D721Med (cell line): ENCODE measurements at places on chromosomes 11 and 22.
A peak's percentile ranks its signal among the peaks of the same experiment; 100 is the strongest.

- DNase-seq: no peak
Observed at GRCh38 chr11:100550912-100551632, 136.0 kb upstream of the ARHGAP42 start.

- peak; percentile 24 for DNase-seq
Observed at GRCh38 chr11:82733444-82734119, at the start of gene FAM181B. Gene FAM181B, minus strand, starts transcription at chr11:82733864. Its CDS starts 135 bp downstream, at chr11:82733729.

DNA sequence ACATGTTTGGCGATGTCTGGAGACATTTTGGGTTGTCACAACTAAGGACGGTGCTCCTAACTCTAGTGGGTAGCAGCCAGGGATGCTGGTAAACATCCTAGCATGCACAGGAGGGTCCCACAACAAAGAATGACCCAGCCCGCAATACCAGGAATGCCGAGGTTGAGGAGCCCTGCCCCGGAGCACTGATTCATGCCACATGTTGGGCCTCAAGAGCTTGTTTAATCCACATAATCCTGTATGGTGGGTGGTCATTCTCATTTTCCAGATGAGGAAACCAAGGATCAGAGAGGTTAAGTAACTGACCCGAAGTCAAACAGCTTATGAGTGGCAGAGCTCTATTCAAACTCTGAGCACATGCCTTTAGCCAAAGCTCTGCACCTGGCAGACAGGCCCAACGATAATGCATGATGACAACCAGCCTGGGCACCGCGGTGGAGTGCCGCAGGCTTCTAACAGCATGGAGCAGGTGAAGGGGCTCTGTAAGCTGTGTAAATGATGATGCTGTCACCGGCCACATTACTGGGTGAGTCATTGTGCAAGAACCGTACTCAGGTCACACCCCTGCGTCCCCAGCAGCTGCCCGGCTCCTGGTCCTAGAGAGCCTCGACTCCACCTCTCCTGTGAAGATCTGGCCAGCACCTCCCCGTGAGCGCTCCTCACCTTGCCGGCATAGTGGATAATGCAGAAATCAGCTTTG, 58.6 kb downstream of the APOL1 start:
- no peak for DNase-seq

DNA sequence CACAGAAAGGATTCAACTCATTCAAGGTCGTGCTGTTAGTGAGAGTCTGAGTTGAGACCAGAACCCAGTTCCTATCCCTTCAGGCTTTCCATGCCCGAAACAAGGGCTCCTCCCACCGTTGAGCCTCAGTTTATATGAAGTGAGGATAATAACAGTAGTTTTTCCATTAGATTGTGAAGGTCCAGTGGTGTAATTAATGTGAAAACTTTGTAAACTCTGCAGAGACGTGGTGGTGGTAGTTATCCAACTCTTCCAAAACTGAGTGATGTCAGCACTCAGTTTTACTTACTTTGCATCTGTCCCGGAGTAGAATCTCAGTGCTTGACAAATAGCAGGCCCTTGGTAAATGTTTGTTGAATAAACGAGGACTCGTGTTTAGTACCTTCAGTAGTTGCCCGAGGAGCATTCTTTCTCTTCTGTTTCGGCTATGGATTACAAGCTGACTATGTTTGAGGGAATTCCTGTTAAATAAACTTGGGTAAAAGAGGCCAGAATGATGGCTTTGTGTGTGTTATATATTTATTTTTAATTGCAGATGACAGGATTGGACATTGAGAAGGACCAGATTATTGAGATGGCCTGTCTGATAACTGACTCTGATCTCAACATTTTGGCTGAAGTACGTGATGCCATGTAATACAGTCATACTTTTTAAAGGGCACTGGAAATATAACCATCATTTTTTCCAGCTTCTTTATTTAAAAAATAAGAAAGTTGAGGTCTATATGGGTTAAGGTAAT, 1.0 kb downstream of the REXO2 start:
- no peak for DNase-seq

DNA sequence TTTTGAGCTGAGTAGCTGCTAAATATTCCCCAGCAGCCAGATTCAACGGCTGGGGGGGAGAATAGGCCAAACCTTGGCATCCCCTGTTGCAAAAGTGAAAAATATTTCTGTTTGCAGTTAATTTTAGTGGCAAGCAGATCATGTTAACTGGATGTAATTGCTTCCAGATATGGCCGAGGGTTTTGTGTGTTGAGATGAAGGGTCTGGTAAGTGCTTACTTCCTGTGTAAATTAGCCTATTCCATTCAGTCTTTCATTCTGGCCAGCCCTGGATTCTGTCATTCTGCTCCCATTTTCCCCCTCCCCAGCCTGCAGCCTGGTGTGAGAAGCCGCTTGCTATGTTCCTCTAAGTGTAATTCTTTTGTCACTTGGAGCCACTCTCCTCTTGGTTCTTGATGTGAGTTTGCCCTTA, 17.4 kb downstream of the ZBTB16 start:
- no peak for DNase-seq

GRCh38 chr22:37242395-37242918, 1.6 kb downstream of the RAC2 start:
- no peak for DNase-seq

GRCh38 chr22:31604137-31604705, 57.8 kb downstream of the PISD start:
- no peak for DNase-seq

GRCh38 chr11:94245121-94245520, 59.3 kb upstream of the IZUMO1R start:
- no peak for DNase-seq

- peak; percentile 6 for DNase-seq
Observed at GRCh38 chr11:73958521-73959141, 7.8 kb downstream of the DNAJB13 start.

- DNase-seq: no peak
Observed at GRCh38 chr11:133243832-133244231, 288.5 kb downstream of the OPCML start.
